ENCODE measurements at places on chromosomes 6 and 20. TPM values are rescaled to one million over a fixed set of nuclear protein-coding genes. Genes with fewer than 3 reads are reported as not detected.

- H3K36me3 ChIP-seq, result no peaks in the 10 kb centered on the region
- no peak overlapping the region for H3K4me3 ChIP-seq
- no peak for DNase-seq
- H3K27me3 ChIP-seq, result no peaks in the 10 kb centered on the region
- no peaks in the 10 kb centered on the region for H3K4me1 ChIP-seq
These were observed 243.1 kb upstream of the SLC35B3 start for GRCh38 chr6:8678466-8678865.

DNA sequence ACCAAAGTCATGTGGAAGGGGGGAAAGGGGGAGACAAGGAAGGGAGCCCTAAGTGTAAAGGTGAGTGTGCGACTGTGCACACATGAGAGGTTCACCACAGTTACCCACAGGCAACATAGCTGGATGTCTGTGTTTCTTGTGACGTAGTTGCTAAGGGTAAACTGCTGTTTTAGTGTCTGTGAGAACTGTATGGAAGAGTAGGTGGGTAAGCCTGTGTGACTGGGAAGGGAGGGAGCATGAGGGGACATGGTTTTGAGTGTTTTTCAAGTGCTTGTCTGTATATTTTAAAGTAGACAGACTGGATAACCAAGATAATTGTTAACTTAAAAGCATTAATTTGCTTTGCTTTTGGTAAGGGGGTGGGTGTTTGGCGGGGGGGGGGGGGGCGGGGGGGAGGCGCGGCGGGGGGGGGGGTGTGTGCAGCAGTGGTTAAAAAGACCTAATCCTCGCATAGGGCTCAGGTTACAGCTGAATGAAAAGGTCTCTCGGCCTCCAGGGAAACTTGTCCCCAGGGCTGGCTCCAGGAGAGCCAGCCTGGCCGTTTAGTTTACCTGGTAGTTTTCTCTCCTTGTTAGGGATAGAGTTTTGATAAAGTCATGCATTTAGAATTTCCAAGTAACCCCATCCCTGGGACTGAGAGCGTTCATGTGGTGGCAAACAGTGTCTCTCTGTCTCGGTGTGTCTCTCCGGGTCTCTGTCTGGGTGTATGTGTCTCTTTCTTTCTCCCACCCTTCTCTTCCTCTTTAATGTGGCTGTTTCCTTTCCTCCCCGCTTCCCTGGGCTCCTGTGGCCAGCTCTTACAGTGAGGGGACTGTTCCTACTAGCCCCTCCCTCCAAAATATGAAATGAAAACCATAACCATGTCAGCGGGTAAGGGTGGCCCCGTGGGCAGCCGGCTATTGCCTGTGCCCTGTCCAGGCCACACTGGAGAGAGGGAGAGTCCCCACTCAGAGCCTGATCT lies 3.4 kb downstream of the SCUBE3 start:
- H3K4me3 ChIP-seq, result no peak overlapping the region
- no peak for DNase-seq
- H3K36me3 ChIP-seq, result no peaks in the 10 kb centered on the region
- peaks cover 23% of the 10 kb centered on the region for H3K4me1 ChIP-seq
- no peak overlapping the region for H3K27ac ChIP-seq
- H3K27me3 ChIP-seq, result no peaks in the 10 kb centered on the region

GRCh38 chr6:110547266-110547964 lies 71.0 kb upstream of the SLC22A16 start:
- H3K4me3 ChIP-seq, result no peak overlapping the region
- peaks cover 3% of the 10 kb centered on the region for H3K27me3 ChIP-seq
- DNase-seq, result no peak
- no peaks in the 10 kb centered on the region for H3K36me3 ChIP-seq

DNA sequence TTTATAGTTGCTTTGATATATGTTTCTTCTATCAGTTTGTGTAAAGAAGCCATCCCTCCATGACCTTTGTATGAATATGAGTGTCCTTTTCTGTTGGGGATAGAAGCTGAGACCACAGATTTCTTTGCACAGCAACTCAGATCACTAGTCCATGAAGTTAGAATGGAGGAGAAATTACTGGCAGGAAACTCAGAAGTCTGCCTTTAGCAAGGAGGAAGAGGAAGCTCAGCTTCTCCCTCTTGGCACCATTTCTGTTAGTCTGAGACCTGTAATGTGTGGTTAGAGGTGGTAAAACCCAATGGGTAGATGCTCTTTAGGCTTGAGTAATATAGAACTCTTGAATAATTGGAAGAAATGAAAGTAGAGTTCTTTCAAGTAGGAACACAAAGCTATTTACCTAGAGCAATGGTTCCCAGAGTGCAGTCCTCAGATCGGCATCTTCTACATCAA lies 995.3 kb upstream of the FLRT3 start:
- H3K27me3 ChIP-seq, result no peaks in the 10 kb centered on the region
- H3K4me1 ChIP-seq, result no peaks in the 10 kb centered on the region
- no peak overlapping the region for H3K4me3 ChIP-seq
- no peaks in the 10 kb centered on the region for H3K36me3 ChIP-seq
- no peak overlapping the region for H3K27ac ChIP-seq

- no peak overlapping the region for H3K27ac ChIP-seq
- no peaks in the 10 kb centered on the region for H3K27me3 ChIP-seq
- no peak overlapping the region for H3K4me3 ChIP-seq
These were observed 68.2 kb downstream of the PLCB1 start for GRCh38 chr20:8200220-8200619.

DNA sequence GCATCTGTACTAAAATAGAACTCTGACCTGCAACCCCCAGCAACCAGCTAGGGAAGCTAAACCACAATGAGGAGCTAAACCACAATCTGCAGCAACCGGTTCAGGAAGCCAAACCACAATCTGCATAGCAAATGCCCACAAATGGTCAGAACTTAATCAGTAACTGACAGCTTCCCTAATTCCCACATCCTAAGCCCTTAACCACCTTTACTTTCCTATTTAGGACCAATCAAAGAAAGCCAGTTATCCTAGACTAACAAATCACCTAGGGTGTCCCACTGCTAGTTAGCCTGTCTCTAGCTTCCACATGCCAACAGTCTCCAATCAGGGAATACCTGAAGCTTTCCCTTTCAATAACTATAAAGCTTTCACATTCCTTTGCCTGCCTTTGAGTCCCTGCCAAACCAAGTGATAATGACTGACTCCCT lies 424.6 kb upstream of the PTCHD4 start:
- no peak overlapping the region for H3K4me3 ChIP-seq
- H3K27me3 ChIP-seq, result no peaks in the 10 kb centered on the region
- no peak overlapping the region for H3K27ac ChIP-seq
- no peak for DNase-seq
- no peaks in the 10 kb centered on the region for H3K4me1 ChIP-seq

- no peak overlapping the region for H3K27ac ChIP-seq
- H3K27me3 ChIP-seq, result no peaks in the 10 kb centered on the region
- DNase-seq, result no peak
- H3K4me1 ChIP-seq, result no peaks in the 10 kb centered on the region
- peak overlapping the region; percentile 52 for H3K4me3 ChIP-seq
These were observed 116.7 kb upstream of the PRSS16 start for GRCh38 chr6:27130668-27131428.

DNA sequence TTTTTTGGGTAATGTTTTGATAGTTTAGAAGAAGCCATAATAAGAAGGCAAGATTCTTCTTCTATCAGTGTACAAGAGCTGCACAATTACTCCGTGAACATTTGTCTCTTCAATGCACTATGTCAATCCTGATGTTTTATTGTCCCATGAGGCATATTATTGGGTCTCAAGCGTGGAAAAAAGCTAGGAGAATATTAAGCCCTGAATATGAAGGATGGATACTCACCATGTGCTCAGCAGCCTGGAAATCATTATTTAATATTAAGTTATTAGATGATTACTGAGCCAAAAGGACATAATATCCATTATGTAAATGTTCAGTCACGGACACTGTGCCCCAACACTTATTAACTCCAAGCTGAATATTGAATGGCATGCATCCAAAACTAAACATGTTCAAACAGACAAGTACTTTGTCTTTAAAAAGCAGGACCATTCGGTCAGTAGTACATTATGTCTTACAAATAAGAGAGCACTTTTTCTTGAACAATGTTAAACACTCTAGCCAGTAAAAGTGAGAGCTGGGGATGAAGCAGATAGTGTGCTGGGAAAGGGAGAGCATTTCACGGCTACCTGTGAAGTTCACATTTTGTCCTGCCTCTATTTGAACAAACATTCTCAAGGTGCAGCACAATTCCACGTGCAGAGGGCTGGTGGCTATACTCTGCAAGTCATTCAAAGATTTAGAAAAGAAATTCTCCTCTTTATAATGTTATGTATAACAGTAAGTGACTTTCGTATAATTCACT lies 70.6 kb upstream of the CNR1 start:
- no peak for DNase-seq
- no peaks in the 10 kb centered on the region for H3K4me1 ChIP-seq
- H3K36me3 ChIP-seq, result no peaks in the 10 kb centered on the region
- no peak overlapping the region for H3K4me3 ChIP-seq

DNA sequence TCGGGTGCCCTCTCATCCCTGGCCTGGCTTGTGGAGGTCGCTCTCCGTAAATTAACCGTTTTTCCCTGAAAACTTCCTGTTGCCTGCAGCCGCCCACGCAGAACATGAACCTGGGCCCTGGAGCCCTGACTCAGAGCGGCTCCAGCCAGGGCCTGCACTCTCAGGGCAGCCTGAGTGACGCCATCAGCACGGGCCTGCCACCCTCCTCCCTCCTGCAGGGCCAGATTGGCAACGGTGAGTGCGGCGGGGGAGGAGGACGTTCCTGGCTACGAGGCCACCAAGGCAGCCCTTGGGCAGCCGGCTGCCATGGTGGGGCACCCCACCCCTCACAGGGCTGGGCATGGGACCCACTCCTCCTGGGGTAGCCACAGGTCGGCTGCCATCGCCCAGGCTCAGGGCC lies 17.8 kb downstream of the SS18L1 start:
- DNase-seq, result no peak
- no peak overlapping the region for H3K4me3 ChIP-seq
- H3K27me3 ChIP-seq, result no peaks in the 10 kb centered on the region
- H3K4me1 ChIP-seq, result no peaks in the 10 kb centered on the region
- H3K36me3 ChIP-seq, result peaks cover 56% of the 10 kb centered on the region
- no peak overlapping the region for H3K27ac ChIP-seq

Gene DEF6
- total RNA-seq, result 14.6 TPM

Gene HSPA1L
- total RNA-seq, result not detected

Gene GPR6
- total RNA-seq, result not detected

Gene ECI2
- 22.8 TPM for total RNA-seq

Gene MDFI
- total RNA-seq, result not detected

Data from stomach (tissue), 19 donors.